ENCODE measurements at places on chromosomes 4 and X.
A peak's percentile ranks its signal among the peaks of the same experiment; 100 is the strongest.

GRCh38 chrX:155148724-155149537, 67.3 kb upstream of the VBP1 start:
- no peak for DNase-seq

DNA sequence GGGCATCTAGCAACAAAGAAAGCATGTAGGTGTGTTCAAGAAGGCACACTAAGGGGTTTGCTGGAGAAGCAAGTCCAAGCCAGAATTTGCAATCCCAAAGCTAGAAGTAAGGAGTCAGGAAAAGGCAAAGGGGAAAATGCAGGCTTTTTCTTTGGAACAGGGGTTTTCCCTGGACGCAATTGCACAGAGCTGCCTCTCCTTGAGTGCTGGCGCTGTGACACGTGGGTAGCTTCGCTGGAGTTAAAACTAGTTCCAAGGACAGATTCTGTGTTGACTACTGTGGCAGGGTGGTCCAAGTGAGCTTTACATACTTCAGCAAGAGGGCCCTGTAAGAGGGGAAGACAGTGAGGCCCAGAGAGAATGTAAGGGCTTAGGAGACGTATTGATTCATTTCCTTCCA, 277.1 kb downstream of the ADGRA3 start:
- no peak for DNase-seq

DNA sequence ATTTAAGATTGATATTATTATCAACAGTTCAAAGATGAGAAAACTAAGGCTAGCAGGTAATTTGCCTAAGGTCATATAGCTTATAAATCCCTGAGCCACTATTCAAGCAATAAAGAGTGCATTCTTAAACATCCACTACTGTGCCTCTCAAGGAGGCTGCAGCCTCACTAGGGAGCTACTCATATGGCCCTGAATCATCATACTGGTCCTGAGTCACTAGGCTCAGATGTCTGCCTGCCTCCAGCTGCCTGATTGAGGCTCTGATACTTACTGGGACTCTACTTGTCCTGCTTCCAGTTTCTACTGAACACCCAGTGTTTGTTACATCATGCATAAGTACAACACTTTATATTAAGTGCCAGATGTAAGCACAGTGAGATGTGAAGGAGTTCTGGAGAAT, 110.7 kb downstream of the AASDH start:
- no peak for DNase-seq

DNA sequence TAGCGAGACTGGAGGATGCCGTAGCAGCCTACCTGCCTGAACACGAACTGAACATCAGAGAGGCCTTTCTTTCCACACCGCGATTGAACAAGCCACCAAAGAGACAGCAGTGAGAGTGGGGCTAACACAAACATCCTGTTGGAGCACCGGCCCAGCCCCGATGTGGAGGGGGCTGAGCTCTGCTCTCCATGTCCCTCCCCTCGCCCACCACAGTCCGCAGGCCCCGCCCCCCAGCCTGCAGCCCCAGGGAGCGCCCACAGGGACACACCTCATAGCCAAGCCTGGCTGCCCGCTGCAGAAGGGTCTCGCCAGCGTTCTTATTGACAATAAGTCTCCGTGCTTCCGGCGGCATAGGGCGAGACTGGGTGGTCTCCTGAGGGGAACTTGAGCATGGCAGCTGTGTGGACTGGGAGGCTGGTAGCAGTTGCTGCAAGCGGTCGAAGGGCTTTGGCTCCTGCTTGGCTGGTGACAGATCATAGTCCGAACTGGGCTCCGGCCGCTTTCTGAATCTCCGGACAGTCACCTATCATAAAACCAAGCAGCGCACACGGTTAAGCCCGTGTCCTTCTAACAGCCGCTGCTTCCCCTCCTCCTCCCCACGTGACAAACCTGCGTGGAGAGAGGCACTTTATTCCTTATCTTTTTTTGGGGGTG, 35.8 kb downstream of the BCOR start:
- DNase-seq = no peak

DNA sequence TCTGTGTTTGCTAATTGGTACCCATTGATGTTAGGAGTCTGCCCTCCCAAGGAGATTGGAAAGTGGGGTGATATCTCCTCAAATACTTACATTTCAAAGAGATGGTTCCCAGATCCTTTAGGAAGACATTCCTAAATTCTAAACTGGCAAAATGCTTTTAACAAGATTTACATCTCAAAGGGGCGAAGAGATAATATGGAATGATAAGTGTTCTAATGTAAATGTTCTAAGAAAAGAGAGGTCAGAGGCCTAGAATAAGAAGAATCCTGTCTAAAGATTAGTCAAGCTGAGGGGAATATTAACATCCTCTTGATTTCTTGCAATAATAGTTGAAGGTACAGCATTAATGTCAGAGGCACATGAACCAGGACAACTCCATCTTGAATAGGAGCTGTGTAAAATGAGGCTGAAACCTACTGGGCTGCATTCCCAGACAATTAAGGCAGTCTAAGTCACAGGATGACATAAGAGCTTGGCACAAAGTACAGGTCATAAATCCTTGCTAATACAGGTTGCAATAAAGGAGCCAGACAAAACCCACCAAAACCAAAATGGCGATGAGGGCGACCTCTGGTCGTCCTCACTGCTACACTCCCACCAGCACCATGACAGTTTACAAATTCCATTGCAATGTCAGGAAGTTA, 2248.1 kb downstream of the ARAP2 start:
- no peak for DNase-seq

GRCh38 chr4:84870398-84871163, 95.9 kb downstream of the WDFY3 start:
- DNase-seq = no peak

DNA sequence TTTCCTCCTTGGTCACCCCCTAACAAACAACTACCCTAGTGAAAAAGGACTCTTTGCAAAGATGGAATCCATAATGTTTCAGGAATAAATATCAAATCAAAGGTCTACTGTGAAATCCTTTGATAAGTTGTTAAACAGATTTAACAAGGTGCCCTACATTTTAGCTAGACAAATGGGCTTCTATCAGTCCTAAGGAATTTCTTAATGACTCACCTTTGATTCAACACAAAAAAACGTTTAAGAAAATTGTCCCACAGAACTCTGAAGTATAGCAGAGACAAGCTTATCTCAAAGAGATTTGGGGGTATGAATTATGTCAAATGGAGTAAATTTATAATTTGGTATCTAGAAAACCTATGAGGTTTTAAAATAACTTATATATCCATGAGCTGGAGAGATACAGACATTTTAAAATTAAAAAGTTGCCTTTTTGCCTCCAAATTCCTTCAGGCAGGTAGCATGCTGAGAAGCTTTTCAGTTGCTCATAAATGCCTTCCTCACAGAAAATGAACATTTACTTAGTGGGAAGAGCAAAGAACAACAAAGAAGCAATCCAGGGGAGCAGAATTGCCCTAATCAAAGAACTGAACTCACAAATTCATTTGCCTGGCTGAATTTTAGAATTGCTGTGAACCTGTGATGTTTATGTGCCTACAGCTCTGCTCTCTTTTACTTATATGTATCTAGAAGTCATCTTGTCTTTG, 649.3 kb downstream of the STPG2 start:
- no peak for DNase-seq

GRCh38 chr4:95213366-95213765, 335.4 kb downstream of the UNC5C start:
- DNase-seq = peak; percentile 12

GRCh38 chrX:131219271-131219670, 69.8 kb downstream of the IGSF1 start:
- peak; percentile 59 for DNase-seq

- DNase-seq = no peak
Measured at GRCh38 chr4:1792832-1793495, at the start of gene FGFR3. Gene FGFR3, plus strand, starts transcription at chr4:1793293. Its CDS starts 642 bp downstream, at chr4:1793935.

GRCh38 chrX:20129547-20129946, 12.1 kb downstream of the EIF1AX start:
- DNase-seq = no peak

GRCh38 chrX:51891821-51892551, 1.4 kb upstream of the MAGED1 start:
- peak; percentile 0 for DNase-seq

All from NCI-H1105 (cell line).